NCI-H1048 (cell line): ENCODE measurements at places on chromosomes 12 and 14.

- DNase-seq = no peak
Measured at GRCh38 chr14:81523616-81524015, 10.0 kb downstream of the SEL1L start.

GRCh38 chr12:31965090-31965489 lies 5.9 kb downstream of the RESF1 start:
- DNase-seq = no peak

DNA sequence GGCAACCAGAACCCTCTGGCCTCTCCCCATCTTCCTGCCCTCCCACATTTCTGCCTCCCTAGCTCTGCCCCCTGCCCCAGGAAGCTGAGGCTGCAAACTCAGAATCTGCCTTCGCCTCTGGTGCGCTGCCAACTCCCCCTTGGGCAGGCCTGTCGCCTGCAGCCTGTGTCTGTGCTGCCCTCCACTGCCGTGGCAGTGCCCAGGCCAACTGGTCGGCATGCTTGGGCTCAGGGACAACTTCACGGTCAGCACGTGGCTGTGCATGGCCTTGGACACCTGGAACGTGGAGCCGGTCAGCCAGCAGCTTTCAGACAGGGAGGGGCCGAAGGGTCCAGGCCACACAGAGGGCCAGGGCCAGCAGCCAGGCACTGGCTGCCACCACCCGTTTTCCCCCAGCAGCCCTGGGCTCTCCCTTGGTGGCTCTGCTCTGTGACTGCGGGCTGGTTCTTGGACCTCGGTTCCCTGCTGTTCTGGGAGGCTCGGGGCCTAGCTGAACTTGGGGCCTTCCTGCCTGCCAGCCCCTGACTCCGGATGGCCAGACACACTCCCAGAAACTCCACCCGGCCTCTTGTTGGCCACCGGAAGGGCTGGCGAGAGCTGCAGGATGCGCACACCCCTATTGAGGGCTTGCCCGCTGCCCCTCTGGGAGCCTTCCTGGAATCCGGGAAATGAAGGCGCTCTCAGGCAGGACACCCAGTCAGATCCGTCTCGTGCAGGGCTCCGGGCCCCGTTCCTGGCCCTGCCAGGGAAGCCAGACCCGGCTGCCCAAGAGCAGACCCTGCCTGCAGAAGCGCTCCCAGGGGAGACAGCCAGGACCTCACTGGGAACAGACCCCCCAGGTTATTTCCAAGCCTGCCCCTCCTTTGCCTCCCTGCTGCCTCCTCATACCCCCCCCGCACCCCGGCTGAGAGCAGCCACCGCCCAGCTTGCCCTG lies 34.2 kb upstream of the PPP1R13B start:
- no peak for DNase-seq

DNA sequence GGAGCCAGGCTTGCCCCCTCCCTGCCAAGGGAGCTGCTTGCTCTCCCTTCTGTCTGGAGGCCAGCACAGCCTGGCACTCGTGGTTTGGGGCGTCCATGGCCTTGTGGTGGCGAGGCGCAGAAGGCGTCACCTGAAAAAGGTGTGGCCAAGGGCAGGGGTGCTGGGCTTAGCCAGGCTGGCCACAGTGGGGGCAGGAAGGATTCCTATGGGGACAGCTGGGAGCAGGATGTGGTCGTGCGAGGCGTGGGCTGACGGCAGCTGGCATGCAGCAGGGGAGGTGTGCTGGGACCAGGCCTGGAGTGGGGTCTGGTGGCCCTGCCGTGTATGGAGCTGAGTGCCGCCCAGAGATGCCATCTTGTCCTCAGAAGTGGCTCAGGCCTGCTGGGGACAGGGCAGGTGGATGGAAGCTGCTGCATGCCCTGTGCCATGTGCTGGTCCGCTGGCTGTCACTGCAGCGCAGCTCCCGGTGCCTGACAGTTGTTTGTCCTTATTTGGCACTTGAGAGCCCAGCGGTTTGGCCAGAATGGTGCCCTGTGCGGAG lies 30.0 kb downstream of the SH2B3 start:
- no peak for DNase-seq

DNA sequence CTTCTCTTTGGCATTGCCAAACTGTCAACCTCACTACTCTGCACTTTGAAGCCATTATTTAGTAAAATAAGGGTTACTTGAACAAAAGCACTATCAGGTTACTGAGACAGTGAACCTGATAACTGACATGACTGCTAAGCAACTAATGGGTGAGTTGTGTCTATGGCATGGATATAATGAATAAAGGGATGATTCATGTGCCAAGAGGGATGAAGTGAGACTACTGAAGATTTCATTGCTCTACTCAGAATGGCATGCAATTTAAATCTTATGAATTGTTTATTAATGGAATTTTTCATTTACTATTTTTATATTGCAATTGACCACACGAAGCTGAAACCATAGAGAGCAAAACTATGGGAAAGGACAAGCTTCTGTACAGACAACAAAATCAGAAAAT lies 74.4 kb downstream of the CEP128 start:
- no peak for DNase-seq

DNA sequence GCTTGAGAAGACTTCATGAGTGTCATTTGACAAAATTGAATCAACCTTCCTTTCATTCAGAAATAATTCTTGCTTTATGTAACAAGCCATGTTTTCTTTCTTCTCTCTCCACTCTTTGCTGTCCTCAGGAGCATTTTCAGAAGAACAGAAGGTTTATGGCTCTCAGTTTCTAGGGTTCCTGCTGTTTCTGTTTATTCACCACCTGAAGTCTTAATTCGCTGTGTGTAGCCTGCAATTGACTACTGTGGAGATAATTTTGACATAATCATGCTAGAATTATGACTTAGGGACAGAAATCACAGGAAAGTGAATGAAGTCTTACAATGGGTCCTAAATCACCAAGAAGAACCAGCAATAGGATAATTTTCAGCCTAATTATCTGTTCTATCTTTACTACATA lies 7.2 kb upstream of the PLEKHG7 start:
- DNase-seq = no peak

DNA sequence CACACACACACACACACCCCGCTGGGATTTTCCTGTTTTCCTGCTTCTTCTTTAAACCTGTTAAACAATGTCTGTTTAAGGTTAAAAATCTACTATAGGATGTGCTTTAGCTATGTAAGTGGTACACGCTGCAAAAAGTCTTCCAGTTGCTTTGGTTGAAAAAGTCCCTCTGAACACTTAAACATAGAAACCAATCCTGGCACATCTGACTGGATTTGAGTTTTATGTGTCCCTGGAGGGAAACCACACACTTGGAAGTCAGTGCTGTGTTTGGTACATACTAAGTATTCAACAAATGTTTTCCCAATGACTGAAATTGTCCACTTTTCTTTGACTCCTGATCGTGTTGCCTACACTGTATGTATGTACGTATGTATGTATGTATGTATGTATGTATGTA lies 22.0 kb downstream of the CFL2 start:
- no peak for DNase-seq

DNA sequence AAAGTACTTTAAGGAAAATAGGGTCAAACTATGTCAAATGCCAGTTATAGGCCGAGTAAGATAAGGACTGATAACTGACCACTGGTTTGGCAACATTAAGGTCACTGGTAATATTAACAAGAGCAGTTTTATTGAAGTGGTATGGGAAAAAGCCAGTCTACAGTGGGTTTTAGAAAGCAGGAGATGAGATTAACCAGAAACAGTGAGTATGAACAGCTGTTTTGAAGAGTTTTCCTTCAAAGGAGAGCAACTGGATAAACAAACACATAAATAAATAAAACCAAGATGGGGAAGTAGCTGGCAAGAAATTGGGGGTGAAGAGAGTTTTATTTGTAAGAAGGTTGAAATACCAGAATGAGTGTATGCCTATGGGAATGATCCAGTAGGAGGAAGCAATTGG lies 30.3 kb downstream of the KITLG start:
- DNase-seq = no peak

DNA sequence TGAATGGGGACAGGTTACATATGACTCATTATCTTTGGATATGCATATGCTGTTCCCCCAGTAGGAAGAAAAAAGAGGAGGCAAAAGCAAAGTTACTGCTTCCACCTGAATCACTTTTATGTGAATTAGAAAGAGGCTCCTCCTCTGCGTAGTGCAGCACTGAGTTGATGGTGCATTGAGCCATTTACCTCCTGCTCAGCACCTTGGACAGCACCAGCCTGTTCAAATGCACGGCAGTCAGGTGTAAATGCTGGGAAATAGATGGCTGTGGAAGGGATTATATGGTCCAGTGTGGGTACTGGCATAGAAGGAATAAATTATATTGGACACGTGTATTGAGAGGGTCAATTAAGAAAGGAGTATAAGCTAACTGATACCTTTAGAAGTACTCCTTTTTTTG lies 541.9 kb upstream of the SEL1L start:
- DNase-seq = peak; percentile 44

- no peak for DNase-seq
Measured at GRCh38 chr12:27869567-27869966, 89.5 kb upstream of the MANSC4 start.

DNA sequence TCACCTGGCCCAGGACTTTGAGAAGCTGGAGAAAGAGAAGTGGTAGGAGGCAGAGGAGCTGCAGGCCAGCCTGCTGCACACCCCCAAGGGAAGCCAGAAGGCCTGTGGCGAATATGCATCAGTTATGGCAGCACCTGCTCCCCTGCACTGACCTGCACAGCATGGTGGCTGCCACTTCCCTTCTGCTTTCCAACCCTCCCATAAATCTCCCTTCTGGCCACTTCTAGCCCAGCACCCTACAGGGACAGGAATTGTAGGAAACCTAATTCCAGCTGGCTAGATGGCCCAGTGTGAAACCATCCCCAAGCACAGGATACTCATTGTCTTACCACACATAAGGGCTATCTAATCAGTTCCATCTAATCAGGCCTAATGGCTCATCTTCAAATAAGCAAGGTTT lies 136.3 kb downstream of the TBX3 start:
- DNase-seq = no peak

- no peak for DNase-seq
Measured at GRCh38 chr14:104928391-104929133, 3.9 kb downstream of the PLD4 start.

- DNase-seq = no peak
Measured at GRCh38 chr12:68476794-68477193, 133.9 kb upstream of the RAP1B start.

- DNase-seq = no peak
Measured at GRCh38 chr12:12757121-12757520, 28.3 kb upstream of the APOLD1 start.

GRCh38 chr14:90551070-90551704 lies 154.4 kb downstream of the CALM1 start:
- no peak for DNase-seq

DNA sequence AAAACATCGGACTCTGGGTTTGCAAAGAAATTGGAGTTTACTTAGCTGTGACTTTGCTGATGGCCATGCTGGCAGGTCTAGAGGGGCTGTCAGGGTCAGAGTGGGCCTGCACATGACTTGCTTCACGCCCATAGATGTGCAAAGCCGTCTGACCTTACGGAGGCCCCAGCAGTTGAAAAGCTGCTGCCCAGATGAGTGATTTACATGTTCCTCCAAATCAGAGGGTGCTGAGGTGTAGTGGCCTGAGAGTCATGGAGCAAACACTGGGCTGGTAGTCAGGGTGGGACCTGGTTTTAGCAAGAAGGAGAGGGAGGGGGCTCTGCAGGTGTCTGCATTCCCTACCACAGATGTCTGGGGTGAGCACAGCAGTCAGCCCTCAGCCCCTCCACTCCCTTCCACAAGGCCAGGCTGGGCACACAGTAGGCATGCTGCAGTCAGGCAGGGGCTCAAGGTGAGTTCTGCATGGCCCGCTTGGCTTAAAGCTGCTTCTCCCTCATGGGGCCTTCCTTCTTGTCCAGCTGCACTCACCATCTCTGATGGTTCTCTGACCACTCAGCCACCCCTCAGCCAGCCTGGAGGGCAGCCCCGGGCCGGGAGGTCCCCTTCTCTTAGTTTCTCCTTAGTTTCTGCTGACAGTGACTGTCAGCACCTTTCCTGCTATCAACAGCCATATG lies 34.2 kb upstream of the EML1 start:
- DNase-seq = no peak

DNA sequence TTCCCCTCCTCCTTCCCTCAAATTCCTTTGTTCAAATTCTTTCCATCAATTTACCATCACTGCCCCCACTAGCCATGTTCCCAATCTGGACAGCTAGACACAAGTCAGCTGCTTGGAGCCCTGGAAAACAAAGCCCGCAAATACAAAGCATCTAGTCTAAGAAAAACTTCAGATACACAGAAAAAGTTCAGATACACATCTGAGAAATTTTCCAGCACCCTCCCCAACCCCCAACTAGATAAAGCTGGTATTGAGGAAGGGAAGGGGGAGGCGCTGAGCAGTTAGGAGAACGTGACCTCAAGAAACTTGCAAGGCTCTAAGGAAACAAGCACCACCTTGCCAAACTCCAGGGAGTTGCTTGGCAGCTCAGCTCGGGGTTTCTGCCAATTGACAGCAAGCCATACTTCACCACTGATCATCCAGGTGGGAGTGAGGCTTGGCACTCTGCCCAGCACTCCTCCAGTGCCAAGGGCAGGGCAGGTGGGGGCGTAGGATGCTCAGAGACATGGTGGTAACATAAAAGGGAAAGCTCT lies 5.1 kb upstream of the CNIH1 start:
- no peak for DNase-seq

- no peak for DNase-seq
Measured at GRCh38 chr14:70011098-70011497, 131.9 kb downstream of the SMOC1 start.

- DNase-seq = no peak
Measured at GRCh38 chr14:73472185-73473114, 14.1 kb upstream of the NUMB start.

DNA sequence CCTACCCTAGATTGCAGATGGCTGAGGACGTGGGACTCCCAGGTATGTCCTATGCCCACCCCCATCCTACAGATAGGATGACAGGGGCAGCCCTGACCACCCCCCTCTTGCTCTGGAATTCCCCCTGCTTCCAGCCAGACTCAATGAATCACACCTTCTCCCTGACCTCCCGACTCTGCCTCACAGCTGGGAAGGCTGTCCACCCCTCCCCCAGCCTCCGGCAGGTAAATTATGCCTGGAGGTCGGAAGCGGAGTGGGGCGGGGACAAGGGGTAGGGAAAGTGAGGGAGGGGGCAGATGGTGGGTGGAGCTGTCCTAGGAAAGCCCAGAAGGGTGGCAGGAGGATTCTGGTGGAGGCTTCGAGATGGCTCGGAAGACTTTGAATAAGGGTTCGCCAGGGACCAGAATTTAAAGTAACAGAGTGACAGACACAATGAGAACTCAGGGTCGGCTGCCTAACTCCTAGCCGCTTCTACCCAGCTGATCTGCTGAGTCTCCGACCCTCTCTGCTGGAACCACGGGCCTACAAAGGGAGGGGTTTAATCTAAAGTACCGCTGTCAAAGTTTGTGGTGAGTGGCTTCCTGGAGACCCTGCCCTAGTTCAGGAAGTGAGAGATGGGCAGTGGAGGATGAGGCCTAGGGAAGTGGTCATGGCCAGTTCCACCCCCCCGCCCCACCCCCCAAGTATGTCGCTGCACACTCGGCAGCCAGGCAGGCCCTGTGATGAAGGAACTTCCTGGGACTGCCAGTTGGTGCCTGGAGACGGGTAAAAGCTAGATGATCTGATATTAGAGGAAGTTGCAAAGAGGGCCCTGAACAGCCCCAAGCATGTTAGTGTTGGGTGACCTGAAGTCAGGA lies 4.2 kb downstream of the PLEKHG3 start:
- DNase-seq = no peak

- no peak for DNase-seq
Measured at GRCh38 chr12:7439579-7440505, 4.1 kb downstream of the CD163L1 start.
